ENCODE measurements at places on chromosomes 11 and 22.

- DNase-seq, result no peak
Measured at GRCh38 chr11:58067685-58068084, 36.9 kb downstream of the OR6Q1 start.

GRCh38 chr11:130725421-130726233, 190.7 kb downstream of the SNX19 start:
- DNase-seq, result no peak

DNA sequence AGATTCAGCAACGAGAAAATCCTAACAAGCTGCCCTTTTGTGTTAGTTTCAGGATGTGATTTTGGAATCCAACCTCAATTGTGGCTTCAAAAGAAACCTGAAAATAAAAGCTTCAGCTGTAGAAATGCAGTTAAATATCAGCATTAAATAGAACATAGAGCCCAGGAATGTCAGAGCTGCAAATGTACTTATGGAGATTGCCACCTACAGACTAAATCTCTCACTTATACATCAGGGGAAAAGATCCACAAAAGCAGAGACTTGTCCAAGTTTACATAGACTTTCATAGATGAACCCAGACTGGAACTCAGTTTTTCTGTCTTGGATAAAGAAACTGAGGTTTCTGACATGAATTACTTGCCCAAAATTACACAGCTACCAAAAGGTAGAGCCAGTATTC, 446.6 kb downstream of the DLG2 start:
- DNase-seq, result no peak

DNA sequence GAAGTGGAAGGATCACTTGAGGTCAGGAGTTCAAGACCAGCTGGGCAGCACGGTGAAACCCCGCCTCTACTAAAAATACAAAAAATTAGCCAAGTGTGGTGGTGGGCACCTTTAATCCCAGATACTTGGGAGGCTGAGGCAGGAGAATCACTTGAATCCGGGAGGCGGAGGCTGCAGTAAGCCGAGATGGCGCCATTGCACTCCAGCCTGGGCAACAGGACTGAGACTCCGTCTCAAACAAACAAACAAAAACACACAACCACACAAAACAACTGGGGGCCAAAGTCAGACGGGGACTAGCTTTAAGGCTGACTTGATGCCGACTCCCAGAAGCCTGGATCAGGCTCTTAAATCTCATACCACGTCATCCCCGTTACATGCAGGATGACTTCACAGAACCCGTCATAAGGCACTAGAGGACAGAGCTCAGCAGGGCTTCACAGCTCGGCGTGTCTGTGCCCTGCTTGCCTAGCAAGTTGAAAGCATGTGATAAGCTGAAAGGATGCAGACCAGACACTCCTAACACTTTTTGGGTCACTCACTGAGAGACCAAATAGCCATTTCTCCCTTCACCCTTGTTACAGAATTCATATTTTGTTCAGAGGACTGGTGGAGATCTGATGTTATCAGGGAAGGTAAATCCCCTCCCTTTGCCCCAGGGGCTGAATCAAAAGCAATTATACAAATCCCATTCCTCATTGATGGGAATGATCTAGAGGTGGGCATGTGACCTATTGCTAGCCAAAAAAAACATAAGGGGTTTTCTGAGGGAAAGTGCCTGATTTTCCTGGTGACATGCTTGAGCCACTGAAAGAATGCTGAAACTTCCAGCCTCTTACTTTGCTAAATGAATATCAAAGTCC, 65.4 kb downstream of the GAB2 start:
- no peak for DNase-seq

DNA sequence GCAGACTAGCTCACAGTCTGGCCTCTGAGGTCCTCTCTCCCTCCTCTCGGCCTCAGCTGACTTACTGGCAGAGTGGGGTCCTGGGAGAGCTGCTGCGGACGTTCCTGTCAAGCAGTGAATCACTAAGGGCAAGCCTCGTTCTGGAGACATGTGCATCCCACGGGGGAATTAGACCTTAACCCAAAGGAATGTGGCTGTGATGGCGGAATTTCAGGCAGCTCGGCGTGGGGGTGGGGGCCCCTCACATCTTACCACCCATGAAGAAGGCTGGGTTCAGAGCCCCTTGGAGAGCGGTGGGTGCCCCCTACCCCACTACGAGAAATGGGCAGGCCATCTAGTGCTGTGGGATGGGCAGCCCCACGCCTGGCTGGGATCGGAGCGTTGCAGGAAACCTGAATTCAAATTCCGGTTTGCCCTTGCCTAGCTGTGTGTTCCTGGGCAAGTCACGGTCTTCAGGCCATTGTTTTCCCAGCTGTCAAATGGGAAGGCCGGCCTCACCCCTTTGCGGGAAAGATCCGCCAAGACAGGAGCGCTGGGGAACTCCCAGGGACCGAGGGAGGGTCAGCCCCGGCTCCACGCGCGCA, 554 bp downstream of the LRRC32 start:
- no peak for DNase-seq

- DNase-seq, result no peak
Measured at GRCh38 chr11:112655371-112655770, 305.8 kb upstream of the NCAM1 start.

DNA sequence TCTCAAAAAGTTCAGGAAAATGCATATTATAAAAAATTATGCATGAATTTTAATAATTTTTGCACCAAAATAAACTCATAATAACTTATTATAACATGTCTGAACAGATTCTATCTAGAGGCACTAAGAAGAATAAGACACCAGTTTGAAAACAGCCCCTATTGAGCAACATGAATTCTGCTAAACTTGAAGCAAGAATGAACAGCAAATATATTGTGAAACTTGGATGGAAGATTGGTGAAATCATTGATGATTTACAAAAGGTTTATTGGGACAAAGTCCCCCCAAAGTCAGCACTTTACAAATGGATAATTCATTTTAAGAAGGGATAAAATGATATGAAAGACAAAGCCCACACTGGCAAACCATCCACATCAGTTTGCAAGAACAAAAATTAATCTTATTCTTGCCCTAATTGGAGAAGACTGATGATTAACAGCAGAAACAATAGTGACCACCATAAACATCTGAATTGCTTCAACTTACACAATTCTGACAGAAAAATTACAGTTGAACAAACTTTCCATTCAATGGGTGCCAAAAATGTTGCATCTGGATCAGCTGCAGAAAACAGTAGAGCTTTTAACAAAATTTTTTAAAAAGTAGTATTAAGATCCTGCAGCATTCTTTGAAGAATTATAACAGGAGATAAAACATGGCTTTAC, 257.5 kb upstream of the FAT3 start:
- DNase-seq, result no peak

GRCh38 chr11:121535129-121535796, 82.5 kb upstream of the SORL1-AS1 start:
- DNase-seq, result no peak

DNA sequence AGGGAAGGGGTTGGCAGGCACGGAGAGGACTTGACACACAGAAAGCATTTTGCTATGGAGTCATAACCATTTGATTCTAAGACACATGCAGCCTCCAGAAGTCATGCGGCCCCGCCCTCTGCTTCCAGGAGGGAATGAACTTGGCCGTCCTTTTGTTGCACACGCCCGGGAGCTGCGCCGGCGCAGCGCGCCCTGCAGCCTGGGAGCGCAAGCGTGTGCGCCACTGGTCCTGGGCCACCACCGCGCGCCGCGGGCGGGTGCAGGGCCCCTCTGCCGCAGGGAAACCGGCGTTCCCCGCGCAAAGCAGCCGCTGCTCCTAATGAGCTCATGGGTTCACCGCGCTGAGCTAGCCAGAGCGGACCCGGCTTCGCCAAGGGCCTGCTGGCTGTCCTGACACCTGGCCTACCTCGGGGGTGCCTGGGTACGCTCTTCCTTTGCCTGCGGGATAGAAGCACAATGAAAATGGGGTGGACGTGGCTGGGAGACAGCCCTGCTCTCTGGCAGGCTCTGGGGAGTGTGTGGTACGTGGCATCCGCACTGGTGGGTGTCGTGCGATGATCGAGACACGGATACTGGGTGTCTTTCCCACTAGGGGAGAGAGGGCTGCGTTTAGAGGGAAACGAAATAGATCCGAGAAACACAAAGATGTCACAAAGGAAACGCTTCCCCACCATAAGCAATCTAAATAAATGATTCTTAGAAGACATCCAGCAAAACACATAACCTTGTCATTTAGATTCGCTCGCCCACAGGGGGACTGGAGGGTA, 669 bp downstream of the MICAL3 start:
- DNase-seq, result no peak

DNA sequence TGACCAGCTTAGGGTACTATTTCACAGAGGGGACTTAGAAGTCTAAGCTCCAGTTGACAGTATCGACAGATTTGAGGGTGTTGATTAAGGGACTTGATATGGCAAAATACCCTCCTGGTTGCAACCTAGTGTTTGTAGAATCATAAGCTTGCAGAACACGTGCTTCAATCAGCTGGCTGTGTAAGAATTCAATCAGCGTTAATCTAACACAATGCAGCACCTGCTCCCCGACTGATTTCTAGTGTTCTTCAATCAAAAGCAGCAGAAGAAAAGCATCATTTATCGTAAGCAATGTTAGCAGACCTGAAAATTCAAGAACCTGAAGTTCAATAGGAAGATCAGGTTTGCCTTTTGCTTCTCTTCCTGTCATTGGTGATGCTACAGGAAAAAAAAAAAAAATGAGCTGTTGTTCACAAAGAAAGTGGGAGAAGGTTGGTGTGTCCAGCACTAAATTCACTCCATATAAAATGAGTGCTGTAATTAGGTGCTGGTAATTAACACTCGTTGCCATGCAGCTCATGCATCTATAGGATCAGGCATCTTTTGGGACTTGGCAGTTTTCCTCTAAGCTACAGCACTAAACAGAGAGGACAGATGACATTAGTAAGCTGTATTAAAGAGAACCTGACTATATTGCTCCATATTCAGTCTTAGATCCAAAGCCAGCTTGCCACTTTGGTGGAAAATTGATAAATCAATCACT, 840.3 kb downstream of the OPCML start:
- DNase-seq, result no peak

GRCh38 chr11:115920092-115920461, 415.9 kb upstream of the CADM1 start:
- DNase-seq, result no peak

- DNase-seq, result no peak
Measured at GRCh38 chr11:67698247-67698646, 23.8 kb upstream of the ALDH3B2 start.

DNA sequence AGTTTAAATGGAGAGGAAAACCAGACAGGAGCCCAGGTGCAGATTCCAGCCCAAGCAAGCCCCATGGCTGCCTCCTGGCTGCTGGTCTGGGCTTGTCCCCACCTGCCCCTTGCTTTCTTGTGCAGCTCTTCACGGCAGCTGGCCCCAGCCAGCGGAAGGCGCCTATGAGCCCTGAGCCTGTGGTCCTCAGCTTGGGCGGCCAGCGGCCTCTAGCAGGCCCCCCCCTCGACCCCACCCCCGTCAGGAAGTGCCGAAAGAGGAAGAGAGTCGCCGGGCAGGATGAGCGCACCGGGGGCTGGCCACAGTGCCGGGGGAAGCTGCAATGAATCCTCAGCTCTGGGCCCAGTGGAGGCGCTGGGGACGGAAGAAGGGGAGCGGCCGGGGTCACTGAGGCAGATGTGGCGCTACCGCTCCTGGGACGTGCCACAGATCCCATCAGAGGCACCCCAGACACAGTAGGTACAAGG, 2.1 kb upstream of the DGKZ start:
- no peak for DNase-seq

DNA sequence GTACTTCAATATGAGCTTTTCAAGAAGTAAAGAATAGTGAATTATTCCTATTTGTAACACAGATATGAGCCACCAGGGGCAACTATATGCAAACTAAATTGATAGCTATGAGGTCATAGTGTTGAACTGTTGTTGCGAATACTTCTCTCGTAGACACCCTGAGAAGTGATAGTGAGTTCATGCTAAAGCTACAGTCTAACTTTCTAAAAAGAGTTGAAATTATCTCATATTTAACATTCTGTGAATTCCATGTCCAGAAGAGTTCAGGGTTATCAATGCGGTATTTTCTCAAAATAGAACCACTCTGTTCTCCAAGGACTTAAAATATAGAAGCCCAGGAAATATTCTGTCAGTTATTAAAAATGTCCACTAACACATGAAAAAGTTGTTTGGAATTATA, 185.4 kb downstream of the AASDHPPT start:
- no peak for DNase-seq

GRCh38 chr11:132586801-132587200, 945.5 kb downstream of the OPCML start:
- DNase-seq, result no peak

- no peak for DNase-seq
Measured at GRCh38 chr22:50445071-50445879, 29.6 kb downstream of the SBF1 start.

- no peak for DNase-seq
Measured at GRCh38 chr11:121654259-121654842, 201.6 kb upstream of the SORL1-AS1 start.

DNA sequence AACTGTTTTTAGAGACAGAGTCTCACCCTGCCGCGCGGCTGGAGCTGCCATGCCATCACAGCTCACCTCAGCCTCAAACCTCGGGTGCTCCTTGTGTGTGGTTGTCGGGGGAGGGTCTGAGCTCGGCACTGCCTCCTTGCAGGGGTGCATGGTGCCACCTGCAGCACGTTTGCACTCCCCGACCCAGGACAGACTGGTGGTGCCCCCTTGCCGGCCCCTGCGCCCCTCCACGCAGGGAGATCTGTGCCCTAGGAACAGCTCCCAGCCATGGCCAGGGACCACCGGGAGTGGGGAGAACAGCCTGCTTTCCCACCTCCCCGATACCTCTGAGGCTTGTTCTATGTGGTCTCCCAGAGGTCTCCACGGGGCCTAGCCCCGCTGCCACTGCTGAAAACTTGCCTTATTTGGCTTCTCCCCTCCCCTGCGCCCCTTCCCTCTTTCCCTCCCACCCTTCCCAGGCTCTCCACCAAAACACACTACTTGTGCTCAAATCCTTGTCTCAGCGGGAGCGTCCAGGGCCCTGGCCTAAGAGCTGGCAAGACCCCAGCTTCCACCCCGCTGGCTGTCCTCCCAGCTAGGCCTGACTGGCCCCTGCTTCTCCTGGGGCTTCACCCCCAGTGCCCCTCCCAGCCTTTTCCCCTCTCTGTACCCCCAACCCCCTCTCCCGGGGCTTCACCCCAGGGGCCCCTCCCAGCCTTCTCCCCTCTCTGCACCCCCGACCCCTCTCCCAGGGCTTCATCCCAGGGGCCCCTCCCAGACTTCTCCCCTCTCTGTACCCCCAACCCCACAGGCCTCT, 13.4 kb upstream of the TPCN2 start:
- DNase-seq, result no peak

DNA sequence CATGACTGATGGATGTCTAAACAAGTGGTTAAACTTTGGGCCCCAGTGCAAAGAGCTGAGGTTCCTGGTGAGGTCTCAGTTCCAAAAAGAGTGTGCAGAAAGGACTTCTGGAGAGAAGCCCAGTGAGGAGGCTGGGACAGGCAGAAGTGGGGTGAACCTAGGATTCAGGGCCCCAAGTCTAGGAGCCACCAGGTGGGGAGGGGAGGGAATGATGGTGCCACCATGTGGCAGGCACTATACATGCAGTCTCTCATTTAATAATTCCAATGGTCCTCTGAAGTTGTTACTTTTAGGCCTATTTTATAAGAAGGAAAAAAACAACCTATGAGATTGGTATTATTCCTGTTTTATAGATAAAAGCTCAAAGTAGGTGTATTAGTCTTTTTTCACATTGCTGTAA, 102.0 kb downstream of the INSC start:
- no peak for DNase-seq

All from stimulated activated CD4-positive, alpha-beta T cell treated with anti-CD3 and anti-CD28 coated beads, Interleukin-15, amount 100 ng/mL, for 1 hour (primary cell).